A549 treated with Hydrocortisone at 1 μM for 4 hours (cell line): ENCODE measurements at places on chromosomes 6 and 20. TPM values are rescaled to one million over a fixed set of nuclear protein-coding genes. Genes with fewer than 3 reads are reported as not detected.

BMP6 gene
- 13.4 to 20.4 TPM (median 18.7 TPM) in 5 replicates for total RNA-seq

RAD21L1 gene
- total RNA-seq: not detected in 5 replicates

SLC2A10 gene
- total RNA-seq: not detected in 5 replicates

TAF11 gene
- total RNA-seq: 17.8 to 21.5 TPM (median 20.1 TPM) in 5 replicates

TRIM38 gene
- total RNA-seq: 1.4 to 2.2 TPM (median 1.8 TPM) in 5 replicates

ANGPT4 gene
- 0.02 to 0.05 TPM (median 0.03 TPM) in 5 replicates for total RNA-seq

DNAAF9 gene
- 5.3 to 7.2 TPM (median 6.7 TPM) in 5 replicates for total RNA-seq

HLA-A gene
- total RNA-seq: 127 to 153 TPM (median 136 TPM) in 5 replicates

AKAP7 gene
- total RNA-seq: 1.8 to 4.1 TPM (median 2.8 TPM) in 5 replicates

RNF182 gene
- total RNA-seq: 2.9 to 4.1 TPM (median 3.2 TPM) in 5 replicates

TP53INP2 gene
- 6.6 to 9.0 TPM (median 7.9 TPM) in 5 replicates for total RNA-seq

CPNE5 gene
- 0.12 to 0.16 TPM (median 0.14 TPM) in 5 replicates for total RNA-seq

CRIP3 gene
- 0.31 to 0.45 TPM (median 0.37 TPM) in 4 of 5 replicates, not detected in the other for total RNA-seq

PCMTD2 gene
- total RNA-seq: 8.6 to 13.4 TPM (median 12.1 TPM) in 5 replicates

HIVEP2 gene
- total RNA-seq: 2.1 to 5.0 TPM (median 3.6 TPM) in 5 replicates

EBF4 gene
- 2.2 to 5.1 TPM (median 2.7 TPM) in 5 replicates for total RNA-seq
